ENCODE measurements at places on chromosomes 5 and 9.

GRCh38 chr9:114031948-114032840, 45.9 kb downstream of the AMBP start:
- DNase-seq, result no peak

DNA sequence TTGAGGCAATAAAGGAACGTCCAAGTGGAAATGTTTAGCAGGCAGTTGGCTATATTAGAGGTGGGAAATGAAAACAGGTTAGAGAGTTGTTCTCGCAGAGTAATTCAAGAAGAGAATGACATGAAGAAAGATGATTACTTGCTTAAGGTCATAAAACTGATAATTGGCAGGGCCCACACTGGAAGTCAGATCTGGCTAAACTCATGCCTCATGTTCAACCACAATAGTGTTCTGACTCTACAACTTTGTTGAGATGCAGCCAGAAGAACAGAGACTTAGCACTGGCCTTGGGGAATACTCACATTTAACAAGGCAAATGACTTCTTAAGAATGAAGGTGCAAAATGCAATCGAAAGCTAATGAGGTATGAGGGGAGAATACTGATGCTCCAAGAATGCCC, 27.2 kb upstream of the TNFSF8 start:
- no peak for DNase-seq

DNA sequence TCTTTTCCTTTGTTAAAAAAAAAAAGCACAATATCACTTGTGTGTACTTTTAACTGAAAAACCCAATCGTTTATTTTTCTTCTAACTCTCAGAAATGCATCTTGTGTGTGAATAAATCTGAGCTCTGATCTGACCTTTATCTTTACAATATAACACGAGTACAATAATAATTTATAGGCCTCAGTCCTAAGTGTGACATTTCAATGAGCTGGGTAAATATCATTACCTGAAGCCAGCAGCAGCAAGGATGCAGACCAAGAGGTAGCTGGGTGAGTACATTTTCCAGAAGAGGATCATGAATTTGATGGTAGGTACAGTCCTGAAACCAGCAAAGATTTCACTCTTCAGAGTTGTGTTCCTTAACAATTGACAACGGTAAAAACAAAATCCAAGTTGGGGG, 264.0 kb upstream of the KIF2A start:
- DNase-seq, result no peak

DNA sequence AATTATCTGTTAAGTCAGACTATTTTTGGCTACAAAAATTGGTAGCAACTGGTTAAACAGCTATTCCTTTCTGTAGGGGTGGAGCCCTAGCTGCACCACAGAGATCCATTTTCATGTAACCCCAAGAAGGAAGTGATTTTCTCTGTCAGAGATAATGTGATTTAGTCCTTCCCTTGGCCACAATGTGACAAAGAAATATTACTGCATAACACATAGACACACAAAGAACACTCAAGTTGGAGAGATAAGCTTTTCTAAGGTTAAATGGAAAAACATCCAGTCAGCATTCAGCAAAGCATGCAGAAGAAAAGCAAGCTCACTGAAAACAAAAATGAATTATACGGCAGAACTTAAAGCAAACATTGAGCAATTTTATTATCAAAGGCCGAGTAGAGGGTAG, 227.8 kb upstream of the CDH9 start:
- no peak for DNase-seq
